Bronchial epithelial cell (primary cell): ENCODE measurements at places on chromosomes 2 and 18.

GRCh38 chr2:182359027-182359989, 67.5 kb downstream of the PDE1A start:
- no peak for DNase-seq

GRCh38 chr2:43033466-43034241, 192.8 kb downstream of the ZFP36L2 start:
- DNase-seq: no peak

GRCh38 chr2:45690231-45690630, 38.8 kb downstream of the PRKCE start:
- no peak for DNase-seq

DNA sequence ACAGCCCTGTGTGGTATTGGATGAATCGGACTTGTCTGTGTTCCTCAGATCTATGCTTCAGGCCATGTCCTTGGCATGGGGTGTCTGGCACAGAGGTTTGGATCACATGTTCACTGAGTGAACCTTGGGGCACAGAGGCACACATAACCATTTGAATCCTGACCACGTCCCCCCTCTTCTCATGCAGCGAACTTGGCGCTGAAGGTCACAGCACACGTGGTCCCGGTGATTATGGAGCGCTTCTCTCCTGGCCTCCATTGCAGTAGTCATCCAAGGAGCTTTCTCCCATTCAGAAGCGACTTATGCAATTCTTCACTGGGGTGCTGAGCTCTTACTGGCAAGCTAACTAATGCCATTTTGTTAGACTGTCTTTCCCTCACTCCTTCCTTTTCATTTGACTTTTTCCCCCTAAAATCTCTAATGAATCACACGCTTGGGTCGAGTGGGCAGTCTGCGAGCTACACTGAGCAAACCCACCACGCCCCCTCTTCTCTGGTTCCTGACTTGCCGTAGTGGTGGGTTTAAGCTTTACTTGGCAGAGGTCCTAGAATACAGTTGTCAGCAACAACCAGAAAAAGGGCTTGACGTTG, 59.4 kb downstream of the KCNG2 start:
- peak; percentile 12 for DNase-seq

GRCh38 chr2:68974251-68974650, at the start of gene GKN1:
GKN1 (plus strand) TSS chr2:68974636; CDS start chr2:68974678, 42 bp downstream.
- peak; percentile 26 for DNase-seq

- no peak for DNase-seq
These were observed 76.3 kb downstream of the RTP5 start for GRCh38 chr2:241945803-241946202.

- peak; percentile 99 for DNase-seq
These were observed 40.6 kb upstream of the MAP2 start for GRCh38 chr2:209383212-209383611.

DNA sequence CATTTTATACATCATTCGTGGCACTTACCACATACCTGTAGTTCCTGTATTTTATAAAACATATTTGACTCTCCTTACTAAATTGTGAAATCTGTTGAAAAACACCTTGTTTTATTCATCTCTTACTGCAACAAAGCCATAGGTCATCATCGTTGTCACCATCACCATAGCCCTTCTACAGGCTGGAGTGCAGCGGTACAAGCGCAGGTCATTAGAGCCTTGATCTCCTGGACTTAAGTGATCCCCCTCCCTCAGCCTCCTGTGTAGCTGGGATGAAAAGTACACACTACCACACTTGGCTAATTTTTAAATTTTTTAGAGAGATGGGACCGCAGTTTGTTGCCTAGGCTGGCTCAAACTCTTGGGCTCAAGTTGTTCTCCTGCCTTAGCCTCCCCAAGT, 184.2 kb downstream of the PHLPP1 start:
- DNase-seq: no peak

DNA sequence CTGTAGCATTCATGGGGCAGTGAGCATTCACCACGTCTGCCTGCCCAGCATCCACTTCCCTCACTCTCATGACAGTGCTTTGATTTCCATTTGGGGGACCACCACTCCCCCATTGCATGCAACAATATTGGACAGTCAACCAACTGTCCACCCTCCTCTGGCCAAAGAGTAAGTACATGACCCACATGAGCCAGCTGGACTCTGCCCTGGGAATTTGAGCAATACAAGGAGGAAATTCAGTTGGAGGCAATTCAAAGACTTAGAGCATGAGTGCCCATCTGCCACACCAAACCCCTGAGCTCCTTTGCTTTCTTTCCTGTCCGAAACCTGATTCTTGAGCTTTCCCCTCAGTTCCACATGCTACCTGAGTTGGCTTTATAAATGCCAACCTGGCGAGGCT, 41.7 kb upstream of the PNO1 start:
- DNase-seq: no peak

GRCh38 chr2:185417111-185417510, 321.5 kb upstream of the FSIP2 start:
- DNase-seq: no peak

DNA sequence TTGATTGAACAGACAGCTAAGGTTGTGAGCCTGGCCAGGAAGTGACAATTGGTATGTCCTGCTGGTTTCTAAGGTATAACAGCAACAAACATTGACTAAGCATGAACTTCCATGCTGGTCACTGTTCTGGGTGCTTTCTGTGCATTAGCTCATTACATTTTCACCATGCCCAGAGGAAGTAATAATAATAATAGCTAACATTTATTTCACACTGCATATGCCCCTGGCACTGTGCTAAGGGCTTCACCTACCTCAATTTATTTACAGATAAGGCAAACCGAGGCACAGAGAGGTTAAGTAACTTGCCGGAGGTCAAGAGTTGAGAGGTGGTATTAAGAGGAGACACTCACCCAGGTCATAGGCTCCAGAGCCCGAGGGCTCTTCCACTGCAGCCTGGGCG, 113.6 kb downstream of the PDCL3 start:
- DNase-seq: no peak

- no peak for DNase-seq
These were observed 55.4 kb upstream of the ACVR1 start for GRCh38 chr2:157931542-157931941.

DNA sequence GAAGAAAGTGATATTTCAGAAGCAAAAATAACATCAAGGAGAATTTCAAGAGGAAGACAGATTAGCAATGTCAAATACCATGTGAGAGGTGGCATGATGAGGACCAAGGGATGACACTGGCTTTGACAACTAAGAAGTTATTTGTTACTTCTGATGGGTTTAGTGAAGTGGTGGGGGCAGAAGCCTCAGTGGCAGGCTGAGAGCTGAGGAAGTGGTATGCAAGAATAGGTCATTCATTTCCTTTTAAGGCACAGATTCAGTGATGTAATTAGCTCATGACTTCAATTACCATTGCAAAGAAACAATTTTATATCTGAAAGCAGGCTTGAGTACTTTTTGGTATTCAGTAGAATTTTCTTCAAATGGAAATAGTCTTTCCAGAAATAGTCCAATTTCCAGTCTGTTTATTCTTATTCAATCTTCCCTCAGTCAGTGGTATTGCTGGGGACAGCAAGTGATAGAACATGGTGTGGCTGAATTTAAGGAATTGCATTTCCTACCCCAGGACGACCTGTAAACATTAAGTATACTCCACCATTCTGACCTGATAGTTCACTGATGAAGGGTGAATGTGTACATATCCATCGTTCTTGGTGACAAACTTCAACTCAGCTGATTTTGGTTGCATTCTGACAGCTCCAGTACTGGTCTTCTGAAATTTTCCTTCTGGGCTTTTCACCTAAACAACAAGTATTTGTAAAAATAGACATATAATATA, 28.2 kb downstream of the GEMIN6 start:
- no peak for DNase-seq

- peak; percentile 65 for DNase-seq
These were observed 47.2 kb downstream of the AGAP1 start for GRCh38 chr2:235541016-235541415.

DNA sequence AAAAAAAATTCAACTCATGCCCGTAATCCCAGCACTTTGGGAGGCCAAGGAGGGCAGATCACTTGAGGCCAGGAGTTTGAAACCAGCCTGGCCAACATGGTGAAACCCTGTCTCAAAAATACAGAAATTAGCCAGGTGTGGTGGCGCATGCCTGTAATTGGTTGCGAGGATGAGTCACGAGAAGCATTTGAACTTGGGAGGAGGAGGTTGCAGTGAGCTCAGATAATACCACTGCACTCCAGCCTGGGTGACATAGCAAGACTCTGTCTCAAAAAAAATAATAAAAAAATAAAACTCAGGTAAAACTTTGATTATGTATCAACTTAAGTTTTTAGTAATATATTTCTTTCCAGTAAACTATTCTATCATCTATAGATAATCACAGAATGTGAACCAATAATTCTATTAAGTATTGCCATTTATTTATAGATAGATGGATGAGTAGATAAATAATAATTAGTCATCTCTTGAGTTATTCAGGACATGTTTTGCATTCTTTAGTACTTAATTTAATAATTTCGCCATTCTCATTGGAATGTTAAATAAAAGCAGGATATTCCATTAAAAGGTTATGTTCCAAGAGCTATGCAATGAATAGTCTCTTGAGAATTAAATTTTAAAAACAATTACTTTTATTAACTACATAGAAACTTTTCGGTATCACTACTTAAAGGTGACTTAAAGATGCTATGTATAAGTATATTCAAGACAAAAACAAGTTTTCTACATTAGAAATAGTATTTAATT, 48.7 kb downstream of the WDPCP start:
- DNase-seq: no peak
